GM04503 (cell line): ENCODE measurements at places on chromosomes 4 and X.
A peak's percentile ranks its signal among the peaks of the same experiment; 100 is the strongest.

DNA sequence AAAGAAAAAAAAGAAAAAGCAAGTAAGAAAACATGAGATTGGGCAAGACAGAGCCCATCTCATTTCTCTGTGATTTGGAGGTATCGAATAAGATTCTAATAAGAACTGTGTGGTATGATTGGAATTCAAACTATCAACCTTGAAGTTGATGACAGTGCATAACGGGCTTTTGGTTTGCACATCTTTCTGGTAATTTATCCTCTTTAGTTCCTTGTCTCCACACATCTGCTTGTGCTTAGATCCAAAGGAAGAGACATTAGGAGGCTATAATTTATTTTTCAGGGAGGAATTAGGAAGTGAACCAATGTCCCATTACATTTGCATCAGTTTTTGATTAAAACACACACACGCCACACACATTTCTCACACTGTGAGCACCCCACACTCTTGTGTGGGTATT, 149.9 kb downstream of the ARSF start:
- DNase-seq: peak; percentile 85

- DNase-seq: no peak
Observed at GRCh38 chr4:141871086-141871770, 234.8 kb downstream of the IL15 start.

DNA sequence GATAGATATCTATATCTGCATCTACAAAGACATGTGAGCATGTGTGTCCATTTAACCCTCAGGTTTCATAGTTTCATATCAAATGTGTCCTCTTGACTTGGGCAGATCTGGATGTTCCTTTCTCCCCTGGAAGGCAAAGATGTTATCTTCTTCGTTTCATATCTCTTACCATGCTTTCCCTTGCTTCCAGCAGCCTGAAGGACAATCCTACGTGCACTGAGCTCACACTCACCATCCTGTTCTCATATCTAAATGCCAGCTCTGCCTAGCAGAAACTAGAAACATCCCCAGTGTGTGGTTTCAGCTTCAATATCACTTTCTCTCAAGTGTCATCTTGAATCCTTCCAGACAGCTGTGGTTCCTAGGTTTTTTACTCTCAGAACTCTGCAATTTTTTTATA, 66.2 kb downstream of the ZAR1 start:
- no peak for DNase-seq

DNA sequence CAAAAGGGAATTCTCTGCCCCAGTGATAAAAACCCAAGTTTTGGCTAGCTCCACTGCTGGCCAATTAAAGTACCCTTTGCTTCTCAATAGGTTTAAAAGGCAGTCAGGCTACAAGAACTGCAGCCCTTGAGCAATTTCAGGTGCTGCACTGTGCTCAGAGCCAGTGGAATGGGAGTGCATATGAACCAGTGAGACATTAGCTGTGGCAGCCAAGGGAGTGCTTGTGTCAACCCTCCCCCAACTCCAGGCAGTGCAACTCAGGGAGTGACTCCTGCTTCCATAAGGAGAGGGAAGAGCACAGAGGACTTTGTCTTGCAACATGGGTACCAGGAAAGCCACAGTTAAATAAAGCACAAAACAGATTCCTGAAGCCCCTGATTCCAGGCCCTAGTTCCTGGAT, 61.6 kb upstream of the VAMP7 start:
- DNase-seq: no peak

GRCh38 chr4:74098427-74098994, 484 bp downstream of the CXCL2 start:
- no peak for DNase-seq

DNA sequence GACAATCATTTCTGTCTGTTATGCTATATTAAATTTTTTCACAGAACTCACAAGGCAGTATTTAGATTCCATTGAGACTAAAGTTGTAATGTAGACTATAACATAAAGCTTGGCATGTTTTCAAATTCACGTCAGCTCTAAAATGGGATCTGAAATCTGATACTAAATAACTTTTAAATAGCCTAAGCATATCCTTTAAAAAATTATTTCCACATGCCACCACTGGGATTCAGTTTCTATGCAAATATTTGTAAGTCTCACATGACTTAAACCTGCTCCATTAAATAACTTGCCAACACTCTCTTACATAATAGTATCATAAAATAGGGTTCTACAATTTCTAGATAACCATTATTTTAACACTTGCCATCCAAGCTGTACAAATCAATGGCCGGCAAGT, 32.4 kb downstream of the KLHL8 start:
- DNase-seq: no peak

DNA sequence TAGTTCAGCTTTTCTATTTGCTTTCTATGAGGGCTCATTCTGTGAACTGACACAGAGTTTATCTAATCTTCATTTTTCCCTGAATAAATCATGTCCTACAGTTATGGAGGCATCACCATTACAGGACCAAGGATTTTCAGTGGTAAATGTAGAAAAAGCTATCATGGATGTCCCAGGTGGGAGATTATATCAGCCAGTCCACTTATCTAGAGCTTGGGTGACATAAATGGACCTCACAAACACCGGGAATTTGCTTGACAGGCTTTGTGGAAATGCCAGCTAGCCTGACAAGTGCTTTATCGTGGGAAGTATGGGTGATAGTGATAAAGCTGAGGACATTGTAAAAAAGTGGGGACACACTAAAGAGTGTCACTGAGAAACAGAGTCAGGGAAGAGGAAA, 1015.2 kb upstream of the SLIT2 start:
- DNase-seq: no peak

GRCh38 chr4:7075962-7076695, 8.3 kb upstream of the GRPEL1 start:
- no peak for DNase-seq

DNA sequence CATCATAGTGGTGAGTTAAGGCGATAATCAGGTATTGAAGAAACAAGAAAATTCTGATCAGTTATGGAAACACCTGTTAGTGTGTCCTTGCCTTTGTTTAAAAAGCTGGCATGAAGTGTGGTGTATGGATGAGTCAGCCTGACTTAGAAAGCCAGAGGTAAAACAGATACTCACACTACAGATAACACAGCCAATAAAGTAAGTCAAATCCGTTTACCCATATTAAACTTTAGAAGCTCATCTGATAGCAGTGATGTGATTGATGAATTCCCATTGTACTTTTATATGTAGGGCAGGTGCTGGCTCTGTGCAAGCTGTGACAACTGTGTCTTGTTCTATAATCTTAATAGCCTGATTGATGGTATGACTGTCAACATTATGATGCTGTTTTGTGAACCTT, 1392.7 kb upstream of the IGFBP7 start:
- DNase-seq: no peak

DNA sequence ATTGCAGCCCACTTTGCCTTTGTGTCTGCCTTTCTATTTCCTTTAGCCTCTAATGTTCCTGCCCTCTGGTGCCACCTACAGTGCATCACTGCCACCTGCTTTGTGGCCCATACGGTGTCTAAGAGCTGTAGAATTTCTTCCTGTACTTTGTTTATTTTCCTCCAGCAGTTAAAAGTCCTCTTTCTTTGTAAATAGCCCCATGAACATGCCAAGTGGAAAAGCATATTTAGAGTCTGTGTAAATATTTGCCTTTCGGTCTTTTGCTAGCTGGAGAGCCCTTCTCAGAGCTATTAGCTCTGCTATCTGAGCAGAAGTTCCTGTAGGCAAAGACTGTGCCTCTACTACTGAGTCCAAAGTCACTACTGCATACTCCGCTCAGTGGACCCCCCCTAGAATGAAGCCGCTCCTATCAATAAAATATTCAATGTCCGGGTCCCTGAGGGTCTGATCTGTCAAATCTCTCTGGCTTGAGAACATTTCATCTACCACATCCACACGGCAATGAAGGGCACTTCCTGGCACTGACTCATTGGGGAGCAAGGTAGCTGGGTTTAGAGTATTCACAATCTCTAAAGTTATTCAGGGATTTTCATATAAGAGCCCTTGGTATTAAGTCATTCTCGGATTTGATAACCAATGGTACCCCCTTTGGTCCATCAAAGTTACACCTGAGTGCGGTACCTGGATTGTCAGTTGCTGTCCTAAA, 36.3 kb downstream of the SULT1E1 start:
- no peak for DNase-seq

DNA sequence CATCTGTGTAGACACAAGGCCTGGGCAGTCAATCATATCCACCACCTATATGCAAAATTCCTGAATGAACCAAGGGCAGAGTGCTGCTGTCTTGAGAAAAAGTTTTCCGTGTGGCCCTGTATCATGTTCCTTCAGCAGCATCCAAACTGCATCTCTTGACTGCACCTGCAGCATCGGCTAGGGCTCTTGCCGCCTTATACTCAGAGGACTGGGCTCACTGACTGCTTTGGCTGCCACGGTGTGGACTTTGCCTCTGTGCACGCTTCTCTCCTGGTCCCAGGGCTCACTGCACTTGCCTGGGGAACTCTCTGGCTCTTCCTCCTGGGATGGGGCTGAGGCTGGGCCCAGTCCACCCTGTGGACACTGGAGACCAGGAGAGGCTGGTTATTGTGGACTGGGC, 39.5 kb upstream of the STS start:
- DNase-seq: no peak

- DNase-seq: no peak
Observed at GRCh38 chrX:40383969-40384368, 196.8 kb upstream of the ATP6AP2 start.

DNA sequence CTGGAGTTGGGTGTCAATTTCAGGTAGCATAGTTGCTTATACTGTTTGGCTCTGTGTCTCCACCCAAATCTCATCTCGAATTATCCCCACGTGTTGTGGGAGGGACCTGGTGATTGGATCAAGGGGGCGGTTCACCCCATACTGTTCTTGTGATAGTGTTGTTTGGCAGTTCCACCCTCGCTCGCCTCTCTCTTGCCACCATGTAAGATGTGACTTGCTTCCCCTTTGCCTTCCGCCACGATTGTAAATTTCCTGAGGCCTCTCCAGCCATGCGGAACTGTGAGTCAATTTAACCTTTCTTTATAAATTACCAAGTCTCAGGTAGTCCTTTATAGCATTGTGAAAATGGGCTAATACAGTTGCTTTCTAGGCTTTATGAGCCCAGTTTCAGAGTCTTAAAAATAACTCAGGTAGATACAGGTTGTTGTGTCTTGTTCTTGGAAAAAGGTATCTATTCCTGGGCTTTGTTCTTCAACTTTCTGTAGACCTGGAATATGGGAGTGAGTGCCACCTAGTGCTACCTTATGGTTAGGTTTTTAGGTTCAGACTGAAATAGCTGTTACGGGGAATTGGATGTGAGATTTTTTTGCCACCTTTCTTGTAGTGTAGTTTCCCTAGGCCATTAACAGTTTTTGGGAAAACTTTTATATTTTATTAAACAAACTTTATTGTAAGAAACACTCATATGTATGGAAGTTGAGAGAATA, 15.6 kb downstream of the PGK1 start:
- DNase-seq: no peak

DNA sequence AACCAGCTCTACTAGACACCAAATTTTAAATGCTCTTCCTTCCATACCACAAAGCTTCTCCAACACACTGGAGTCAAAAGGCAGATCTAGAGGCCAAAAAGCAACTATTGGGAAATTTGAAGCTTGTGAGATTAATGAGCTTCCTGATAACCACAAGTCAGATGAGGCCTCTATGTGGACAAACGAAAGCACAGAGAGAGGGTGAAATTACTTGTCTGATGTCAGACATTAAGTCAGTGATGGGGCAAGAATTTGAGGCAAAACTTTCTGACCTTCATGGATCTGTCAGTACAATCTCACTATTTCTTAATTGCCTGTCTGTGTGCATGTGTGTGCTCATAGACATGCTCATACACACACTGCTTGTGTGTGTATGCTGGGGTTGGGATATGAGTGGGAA, 103.6 kb downstream of the GUCY2F start:
- no peak for DNase-seq

DNA sequence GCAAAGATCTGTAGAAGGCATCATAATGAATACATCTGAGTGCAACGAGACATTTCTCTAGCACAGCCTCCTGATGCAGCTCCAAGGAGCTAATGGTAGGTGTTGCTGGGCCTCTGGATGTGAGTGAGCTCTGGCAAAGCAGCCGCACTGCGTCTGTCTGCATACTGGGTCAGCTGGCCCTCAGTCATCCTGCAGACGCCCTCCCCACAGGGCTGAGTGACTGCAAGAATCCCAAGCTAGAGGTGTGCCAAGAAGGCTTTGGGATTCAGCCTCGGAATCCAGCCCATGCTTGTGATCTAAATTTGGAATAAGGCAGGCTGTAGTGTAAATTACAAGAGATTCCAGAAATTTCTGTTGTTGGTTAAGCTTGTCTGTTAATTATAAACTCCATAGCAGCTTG, 18.5 kb downstream of the HERC3 start:
- no peak for DNase-seq
